ENCODE measurements at places on chromosomes 11 and 22. TPM values are rescaled to one million over a fixed set of nuclear protein-coding genes. Genes with fewer than 3 reads are reported as not detected.

SAAL1 gene
- total RNA-seq = 72.7 TPM

ISX gene
- not detected for total RNA-seq

CARD18 gene
- total RNA-seq = 0.80 TPM

C22orf31 gene
- total RNA-seq = not detected

TUG1 gene
- total RNA-seq = 37.0 TPM

SCUBE1 gene
- 1.4 TPM for total RNA-seq

DNA sequence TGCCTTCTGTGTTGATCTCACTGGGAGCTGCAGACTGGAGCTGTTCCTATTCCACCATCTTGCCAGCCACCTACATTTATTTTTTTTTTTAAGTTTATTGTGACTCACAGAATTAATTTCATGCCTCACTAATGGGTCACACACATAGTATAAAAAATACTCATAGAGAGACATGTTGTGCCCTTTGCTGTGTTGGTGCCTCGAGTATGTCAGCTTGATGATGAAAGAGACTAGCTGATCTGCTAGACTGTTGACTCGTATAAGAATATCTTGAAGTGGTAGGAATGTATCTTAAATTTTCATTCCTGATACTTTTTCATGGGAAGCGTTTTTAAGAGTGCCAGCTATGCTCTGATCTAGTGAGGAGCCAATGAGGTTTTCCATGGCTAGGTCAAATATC, 28.6 kb upstream of the AMPD3 start:
- DNase-seq = no peak

- DNase-seq = no peak
Observed at GRCh38 chr11:36360318-36360717, 64.2 kb downstream of the PRR5L start.

DNA sequence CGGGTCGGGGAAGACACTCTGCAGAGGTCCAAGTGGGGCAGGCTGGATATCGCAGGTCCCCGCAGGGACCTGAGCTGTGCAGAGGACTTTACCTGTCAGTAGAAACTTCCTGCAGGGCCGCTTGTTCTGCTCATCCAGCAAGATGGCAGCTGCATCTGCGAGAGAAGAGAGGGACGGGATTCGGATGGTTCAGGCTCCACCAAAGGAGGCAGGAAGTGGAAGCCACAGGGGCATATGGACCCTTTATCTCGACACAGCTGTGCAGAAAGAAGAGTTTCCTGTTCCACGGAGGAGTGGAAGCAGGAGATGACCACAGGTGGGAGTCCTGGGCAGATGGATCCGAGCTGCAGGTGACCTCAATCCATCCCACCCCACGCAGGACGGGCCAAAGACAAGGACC, 22.5 kb downstream of the CABP7 start:
- DNase-seq = no peak

GRCh38 chr11:47449541-47449940, 605 bp upstream of the RAPSN start:
- no peak for DNase-seq

GRCh38 chr11:15280393-15280792, 165.7 kb downstream of the INSC start:
- DNase-seq = no peak

DNA sequence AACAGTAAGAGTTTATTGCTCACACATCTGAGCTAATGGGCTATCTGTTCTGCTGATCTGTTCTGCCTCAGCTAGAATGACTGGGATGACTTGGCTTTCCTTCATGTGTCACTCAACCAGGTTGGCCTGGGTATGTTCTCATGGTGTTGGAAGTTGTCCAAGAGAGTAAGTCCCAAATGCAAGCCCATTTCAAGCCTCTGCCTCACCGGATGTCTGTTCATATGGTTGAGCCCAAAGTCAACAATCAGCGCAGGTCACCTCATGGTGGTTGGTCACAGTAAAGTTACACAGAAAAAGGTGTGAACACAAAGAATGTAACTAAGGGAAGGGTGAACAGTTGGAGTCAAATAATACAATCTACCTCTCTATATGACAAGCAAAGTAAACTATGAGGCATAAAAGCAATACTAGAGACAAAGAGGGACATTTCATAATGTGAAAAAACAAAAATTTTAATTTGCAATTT, 1.9 kb downstream of the GDPD4 start:
- DNase-seq = peak; percentile 69

DNA sequence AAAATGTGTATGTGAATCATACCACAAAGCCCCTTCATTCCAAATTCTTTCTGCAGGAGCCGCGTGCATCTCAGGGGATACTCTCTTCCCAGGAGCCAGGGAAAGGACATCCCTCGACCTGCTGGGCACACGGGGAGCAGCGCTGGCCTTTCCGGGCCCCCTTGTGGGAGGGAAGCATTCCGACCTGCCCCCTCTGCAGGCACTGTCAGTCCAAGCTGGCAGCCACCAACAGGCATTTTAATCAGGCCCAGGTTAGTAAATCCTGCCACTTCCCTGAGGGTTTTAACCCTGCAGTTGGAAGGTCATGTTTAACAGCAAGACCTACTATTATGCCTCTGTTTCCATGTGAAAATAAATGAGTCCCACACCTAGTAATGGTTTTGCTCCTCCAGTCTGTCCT, 391.5 kb downstream of the SHANK2 start:
- no peak for DNase-seq

- peak; percentile 3 for DNase-seq
Observed at GRCh38 chr11:13745165-13745564, 76.7 kb downstream of the FAR1 start.

DNA sequence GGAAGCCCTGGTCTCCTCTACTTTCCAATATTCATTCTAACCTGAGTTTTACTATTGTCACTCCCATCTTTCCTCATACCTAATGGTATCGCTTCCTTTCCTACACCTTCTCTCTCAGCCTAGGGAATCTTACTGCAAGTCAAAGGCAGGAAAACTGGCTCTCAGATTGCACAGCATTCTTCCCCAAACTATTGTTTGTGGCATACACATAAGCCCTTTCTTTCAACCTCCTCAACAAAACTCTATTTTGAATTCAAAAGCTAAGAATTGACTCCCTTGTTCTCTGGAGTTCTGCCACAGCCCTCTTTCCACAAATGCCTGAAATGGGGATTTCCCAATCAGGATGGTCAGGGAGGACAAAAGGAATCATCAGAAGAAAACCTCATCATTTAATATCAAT, 181.5 kb downstream of the FAM76B start:
- DNase-seq = no peak

- peak; percentile 61 for DNase-seq
Observed at GRCh38 chr11:13054278-13054677, 45.2 kb downstream of the RASSF10 start.

GRCh38 chr11:71120471-71120896, 131.9 kb downstream of the SHANK2 start:
- DNase-seq = peak; percentile 56

GRCh38 chr11:106708348-106708747, 309.9 kb downstream of the GUCY1A2 start:
- no peak for DNase-seq

DNA sequence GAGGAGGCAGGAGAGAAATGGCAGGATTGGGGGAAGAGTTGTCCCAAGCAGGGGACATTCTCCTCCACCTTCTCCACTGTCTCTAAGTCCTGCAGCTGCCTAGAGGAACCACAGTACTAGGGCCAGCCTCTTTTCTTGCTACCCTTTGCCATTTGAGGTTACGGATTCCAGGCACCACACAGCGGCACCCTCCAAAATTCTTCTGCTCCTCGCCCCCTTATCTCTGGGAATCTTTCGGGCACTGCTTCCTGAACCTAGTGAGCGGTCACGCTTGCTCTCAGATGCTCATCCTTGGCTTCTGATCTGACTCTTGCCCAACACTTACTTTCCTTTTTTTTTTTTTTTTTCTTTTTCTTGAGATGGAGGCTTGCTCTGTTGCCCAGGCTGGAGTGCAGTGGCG, 26.6 kb upstream of the XBP1 start:
- no peak for DNase-seq
